CD4-positive, alpha-beta T cell treated with Interleukin-6 at 100 ng/mL for 8 hours (primary cell): ENCODE measurements at places on chromosomes 3 and 15.

- DNase-seq = no peak
These were observed 524.4 kb downstream of the NSUN3 start for GRCh38 chr3:94587291-94587690.

GRCh38 chr3:194496217-194496919 lies 9.6 kb upstream of the ATP13A3 start:
- DNase-seq = no peak

DNA sequence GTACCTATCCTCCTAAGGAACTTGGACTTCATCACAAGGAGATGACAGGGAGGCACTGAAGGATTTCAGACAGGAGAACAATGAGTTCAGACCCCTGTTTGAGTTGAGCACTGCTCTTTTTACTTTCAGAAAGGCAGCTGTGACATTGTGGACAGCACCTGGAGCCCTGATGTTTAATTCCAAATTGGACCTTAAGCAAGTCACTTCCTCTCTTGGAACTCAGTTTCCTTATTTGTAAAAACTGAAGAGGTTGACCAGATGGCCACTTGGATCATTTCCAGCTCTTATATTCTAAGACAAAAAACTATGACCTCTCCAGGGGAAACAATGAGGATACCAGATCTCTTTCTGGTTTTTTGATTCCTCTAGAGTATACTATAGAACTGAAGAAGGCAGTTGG lies 34.1 kb upstream of the SMAD3 start:
- DNase-seq = no peak

GRCh38 chr3:149744606-149745005 lies 7.7 kb downstream of the COMMD2 start:
- no peak for DNase-seq

- no peak for DNase-seq
These were observed 5.0 kb downstream of the MEX3B start for GRCh38 chr15:82040862-82041261.

GRCh38 chr3:79598594-79598993 lies 169.2 kb downstream of the ROBO1 start:
- DNase-seq = no peak

DNA sequence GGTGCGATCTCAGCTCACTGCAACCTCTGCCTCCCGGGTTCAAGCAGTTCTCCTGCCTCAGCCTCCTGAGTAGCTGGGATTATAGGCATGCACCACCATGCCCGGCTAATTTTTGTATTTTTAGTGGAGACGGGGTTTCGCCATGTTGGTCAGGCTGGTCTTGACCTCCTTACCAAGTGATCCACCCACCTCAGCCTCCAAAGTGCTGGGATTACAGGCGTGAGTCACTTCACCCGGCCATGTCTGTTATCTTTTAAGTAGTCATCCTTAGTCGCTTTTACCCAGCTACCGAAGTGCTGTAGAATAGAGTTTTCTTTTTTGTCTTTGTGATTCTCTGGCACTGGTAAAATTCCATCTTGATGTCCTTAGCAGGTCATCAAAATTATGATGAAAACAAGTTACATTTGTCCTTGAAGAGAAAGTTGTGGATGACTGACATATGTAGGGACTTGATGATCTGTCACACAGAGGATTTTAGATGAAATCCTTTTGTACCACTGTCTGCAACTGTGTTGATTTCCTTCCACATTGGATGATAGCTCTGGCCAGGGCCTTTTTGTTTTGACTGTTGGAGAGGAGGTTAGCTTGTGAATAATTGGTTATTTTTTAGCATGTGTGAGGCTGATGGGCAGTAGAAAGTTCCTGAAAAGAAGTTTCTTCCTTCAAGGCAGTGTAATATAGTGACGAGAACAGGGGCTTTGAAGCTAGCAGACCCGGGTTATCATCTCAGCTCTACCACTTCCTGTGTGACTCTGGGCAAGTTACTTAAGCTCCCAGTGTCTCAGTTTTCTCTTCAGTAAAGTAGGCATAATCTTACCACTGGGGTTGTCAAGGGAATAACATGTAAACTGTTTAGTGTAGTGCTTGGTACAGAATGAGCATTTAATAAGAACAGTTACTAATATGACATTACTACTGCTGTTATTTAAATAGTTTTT lies 18.8 kb downstream of the ATG7 start:
- DNase-seq = peak; percentile 55

GRCh38 chr3:161576311-161576710 lies 79.7 kb downstream of the OTOL1 start:
- DNase-seq = no peak

DNA sequence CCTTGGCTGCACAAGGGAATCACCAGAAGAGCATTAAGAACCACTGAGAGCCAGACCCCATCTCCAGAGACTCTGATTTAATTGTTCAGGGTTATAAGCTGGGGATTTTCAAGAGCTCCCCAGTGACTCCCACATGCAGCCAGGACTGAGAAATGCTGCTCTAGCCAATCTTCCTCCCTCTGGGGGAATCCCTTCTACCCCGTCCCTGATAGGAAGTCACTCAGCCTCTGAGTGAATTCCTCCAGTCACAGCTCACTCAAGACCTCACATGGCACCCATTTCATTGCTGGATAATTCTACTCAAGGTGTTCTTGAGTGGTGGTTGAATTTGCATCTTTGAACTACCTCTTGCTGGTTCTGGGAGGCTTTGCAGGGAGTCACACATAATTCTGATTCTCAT lies 10.7 kb downstream of the CCR3 start:
- DNase-seq = no peak

DNA sequence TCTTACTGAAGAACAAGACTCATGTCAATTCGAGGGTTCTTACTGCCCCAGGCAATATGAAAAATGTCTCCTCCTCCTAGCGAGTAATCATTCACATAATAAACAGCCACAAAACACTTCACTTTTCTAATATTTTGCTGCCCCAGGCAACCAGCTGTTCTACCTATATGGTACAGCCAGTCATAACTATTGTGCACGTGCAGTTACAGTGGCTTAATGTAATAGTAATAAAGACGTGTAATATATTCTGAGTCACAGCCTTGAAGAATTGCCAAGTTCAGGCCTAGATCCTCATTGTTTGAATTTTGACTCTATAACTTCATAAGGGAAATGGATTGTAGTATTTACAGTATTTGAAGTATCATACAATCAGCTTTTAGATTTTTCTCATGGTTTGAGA lies 1250.0 kb upstream of the GBE1 start:
- no peak for DNase-seq

DNA sequence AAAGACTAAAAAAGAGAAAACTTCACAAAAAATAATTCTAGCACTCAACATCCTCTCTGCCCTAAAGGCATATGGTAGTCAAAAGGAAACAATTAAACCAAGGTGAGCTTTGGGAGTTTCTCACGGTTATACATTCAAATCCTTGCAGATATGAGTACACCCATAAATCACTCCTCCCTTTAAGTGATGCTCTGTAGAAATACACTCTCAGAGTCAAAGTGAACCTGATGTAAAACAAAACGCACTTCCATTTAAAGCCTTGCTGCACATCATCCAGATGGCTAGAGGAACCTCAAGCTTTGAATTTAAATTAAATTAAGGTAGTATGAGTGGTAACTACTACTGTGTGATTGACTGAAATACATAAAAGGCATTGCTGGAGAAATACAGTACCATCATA lies 36.0 kb upstream of the AADAC start:
- DNase-seq = no peak

DNA sequence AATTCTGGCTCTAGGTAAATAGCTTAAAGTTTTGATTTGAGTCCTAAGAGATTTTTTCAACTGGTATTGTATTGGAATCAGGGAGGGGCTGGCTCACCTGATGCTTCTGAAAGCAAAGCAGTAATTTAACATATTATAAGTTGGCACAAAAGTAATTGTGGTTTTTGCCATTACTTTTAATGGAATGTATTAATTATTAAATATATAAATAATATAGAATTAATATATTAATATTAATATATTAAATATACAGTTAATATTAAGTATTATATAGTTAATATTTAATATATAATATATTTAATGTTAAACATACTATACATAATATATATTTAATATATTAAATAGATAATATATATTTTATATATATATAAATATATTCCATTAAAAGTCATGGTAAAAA lies 10.4 kb downstream of the RSRC1 start:
- DNase-seq = no peak

DNA sequence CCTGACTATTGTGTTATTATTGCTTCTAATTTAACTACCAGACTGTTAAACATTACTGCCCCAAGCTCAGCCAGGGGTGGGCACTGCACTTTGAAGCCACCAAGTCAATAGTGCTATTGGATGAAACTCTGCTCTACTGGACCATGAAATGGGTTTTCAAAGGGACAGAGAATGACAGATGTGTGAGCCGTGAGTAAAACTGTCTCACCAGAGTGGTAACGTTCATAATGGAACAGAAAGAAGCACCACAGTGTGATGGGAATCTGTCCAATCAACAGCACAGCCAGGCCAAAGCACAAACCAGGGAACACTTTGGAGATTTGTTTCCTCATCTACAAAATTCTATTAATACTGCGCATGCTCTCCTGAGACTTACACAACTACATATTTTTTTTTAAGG lies 171.8 kb upstream of the LPP start:
- no peak for DNase-seq

GRCh38 chr3:129469026-129469425 lies 29.0 kb downstream of the IFT122 start:
- DNase-seq = no peak

DNA sequence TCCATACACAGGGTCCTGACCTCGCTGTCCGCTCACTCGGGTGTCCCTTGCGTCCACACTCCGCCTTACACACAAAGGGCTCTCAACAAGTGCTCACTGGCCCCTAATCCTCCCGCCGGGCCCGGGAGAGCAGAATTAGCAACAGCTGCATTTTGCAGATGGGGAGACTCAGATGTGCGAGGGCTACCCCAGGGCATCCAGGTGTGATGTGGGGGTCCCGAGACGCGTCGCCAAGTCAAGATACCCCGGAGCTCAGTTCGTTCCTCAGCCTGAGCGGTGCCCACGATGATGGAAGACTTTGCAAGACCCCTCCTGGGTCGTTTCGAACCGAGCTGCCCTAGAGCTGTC lies 14.9 kb upstream of the WNT7A start:
- no peak for DNase-seq

- no peak for DNase-seq
These were observed 148.0 kb upstream of the SLC6A11 start for GRCh38 chr3:10667901-10668476.

DNA sequence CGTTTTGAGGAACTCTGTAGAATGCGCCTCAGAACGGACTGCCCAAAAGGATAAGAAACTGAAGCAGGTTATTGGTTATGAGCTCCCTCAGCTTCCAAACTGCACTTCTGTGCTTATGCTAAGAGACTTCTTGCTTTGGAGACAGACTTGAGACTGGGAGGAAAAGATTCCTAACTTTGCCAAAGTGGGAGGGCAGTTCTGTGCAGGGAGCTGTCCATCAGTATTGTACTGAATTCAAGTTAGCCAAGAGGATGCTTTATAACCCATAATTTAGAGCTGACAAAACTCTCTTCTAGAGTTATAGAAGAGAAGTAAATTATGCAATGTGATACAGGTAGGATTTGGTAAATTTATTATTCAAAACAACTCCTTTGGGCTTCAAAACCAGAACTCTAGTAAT lies 519.8 kb upstream of the GBE1 start:
- no peak for DNase-seq

GRCh38 chr3:140850210-140850955 lies 91.3 kb upstream of the SLC25A36 start:
- DNase-seq = no peak

GRCh38 chr3:65854606-65855304 lies 184.0 kb downstream of the MAGI1 start:
- DNase-seq = no peak

- DNase-seq = no peak
These were observed 193.9 kb upstream of the UBE2E1 start for GRCh38 chr3:23611737-23612295.

GRCh38 chr3:143060906-143061305 lies 58.7 kb upstream of the CHST2 start:
- no peak for DNase-seq

DNA sequence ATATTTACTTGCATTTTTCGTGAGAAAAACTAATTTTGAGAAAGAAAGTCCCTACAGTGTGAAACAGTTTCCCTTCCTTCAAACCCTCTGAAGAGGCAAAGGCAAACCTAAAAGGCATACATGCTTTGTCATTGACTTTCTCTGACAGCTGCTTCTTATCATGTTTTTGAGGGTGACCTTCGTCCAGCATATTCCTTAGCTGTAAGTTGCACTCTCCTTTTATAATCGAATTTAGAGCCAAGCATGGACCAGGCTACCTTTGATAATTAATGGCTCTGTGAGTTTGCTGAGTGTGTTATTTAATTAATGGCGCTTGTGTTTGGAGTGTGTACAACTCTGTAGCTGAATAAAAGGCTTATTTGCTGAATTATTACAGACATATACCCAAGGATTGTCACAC lies 684.2 kb upstream of the CFAP20DC start:
- DNase-seq = no peak

DNA sequence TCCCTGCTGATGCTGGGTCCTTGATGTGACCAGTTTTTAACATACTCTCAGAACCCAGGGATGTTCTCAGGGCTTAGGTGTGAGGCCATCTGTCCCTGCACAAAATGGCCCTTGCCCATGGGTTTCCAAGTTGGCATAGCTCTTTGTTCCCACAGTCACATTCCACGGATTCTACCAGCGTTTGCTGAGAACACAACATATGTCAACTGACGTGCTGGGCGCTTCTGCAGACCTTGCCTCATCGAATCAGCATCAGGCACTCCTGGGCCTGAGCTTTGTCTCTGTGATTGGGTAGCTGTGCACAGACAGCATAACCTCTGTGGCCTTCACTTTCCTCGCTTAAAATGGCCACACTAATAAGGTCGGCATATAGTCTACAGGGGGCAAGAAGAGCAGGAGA lies 69.0 kb downstream of the MGLL start:
- no peak for DNase-seq

GRCh38 chr3:105715372-105715771 lies 153.4 kb downstream of the CBLB start:
- no peak for DNase-seq

DNA sequence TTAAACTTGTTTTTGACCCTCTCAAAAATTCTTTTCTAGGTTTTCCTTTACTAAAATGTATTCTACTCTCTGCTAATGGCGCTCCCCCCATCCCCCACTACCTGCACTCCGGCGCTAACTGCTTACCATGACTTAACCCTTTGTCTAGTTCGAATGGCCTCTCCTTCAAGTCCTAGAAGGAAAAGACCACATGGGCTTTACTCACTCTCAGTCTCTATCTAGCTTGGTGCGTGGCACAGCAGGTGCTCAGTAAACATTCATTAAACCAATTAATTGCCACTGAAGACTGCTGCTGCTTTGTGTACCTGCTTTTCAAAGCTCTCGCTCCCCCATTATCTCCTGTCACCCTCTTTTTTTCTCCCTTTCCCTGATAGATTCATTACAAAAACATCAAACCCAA lies 457.7 kb upstream of the THRB start:
- DNase-seq = no peak

DNA sequence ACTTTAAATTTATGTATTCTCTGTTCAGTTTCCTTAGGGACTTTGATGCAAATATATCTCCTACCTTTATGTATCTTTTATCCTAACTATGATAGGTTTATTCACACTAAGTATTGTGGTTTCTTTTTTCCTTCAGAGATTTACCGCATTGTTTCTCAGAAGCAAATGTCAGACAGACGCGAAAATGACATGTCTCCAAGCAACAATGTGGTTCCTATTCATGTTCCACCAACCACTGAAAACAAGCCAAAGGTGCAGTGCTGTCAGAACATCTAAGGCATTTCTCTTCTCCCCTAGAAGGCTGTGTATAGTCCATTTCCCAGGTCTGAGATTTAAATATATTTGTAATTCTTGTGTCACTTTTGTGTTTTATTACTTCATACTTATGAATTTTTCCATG lies 18.3 kb downstream of the RAB11A start:
- peak; percentile 61 for DNase-seq

- no peak for DNase-seq
These were observed 31.7 kb downstream of the BCL2L10 start for GRCh38 chr15:52080706-52081392.
